ENCODE measurements at places on chromosomes 6 and 20.

- no peak for DNase-seq
Observed at GRCh38 chr6:155171747-155172449, 91.9 kb upstream of the CLDN20 start.

DNA sequence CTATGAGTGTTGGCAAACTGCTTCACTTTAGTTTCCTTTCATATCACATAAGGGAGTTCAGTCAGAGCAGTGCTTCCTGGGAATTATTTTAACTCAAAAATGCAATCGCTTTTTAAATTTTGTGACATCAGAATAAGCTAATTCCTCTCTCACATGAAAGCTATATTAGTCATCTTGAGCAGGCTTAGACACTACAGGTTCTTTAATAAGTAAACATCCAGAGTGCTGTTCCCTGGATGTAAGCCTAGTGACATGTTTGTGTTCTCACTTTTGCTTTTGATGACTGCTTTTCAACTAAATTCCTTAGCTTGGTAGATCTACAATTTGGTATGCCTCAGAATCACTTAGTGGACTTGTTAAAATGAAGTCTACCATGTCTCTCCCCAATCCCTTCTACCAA lies 252.7 kb upstream of the POU3F2 start:
- no peak for DNase-seq

GRCh38 chr6:90393232-90393884 lies 96.7 kb upstream of the BACH2 start:
- peak; percentile 51 for DNase-seq

GRCh38 chr6:139973669-139974344 lies 599.4 kb upstream of the CITED2 start:
- DNase-seq: no peak

DNA sequence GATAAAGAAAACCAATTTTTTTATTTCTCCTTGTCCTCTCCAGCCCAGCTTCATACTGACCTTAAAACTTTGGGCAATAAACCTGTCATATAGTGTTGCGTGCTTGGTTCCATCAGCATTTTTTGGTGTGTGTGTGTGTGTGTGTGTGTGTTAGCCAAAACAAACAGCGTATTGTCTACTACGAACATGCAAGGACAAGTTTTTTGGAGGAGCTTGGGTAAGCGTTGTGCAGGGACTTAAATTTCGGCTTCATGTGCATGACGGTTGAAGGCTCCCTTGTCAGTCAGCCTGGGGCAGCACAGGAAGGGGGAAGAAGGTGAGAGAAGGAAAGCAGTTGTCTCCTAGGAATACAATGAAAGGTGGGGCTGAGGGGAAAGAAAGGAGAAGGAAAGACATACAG lies 62.0 kb upstream of the PAX1 start:
- no peak for DNase-seq

GRCh38 chr20:63836458-63837344 lies 5.6 kb upstream of the ZBTB46 start:
- no peak for DNase-seq

- no peak for DNase-seq
Observed at GRCh38 chr6:95364016-95364604, 213.2 kb upstream of the MANEA start.

DNA sequence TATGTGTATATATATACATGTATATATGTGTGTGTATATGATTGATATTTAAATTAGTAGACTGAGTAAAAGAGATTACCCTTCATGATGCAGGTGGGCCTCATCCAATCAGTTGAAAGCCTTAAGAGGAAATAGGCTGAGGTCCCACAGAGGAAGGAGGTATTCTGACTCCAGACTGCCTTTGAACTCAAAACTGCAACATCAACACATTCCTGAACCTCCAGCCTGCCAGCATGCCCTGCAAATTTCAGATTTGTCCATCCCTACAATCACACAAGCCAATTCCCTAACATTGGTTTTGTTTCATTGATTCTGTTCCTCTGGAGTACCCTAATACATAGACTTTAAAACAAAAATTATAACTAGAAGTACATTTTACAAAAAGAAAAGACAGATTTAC lies 22.9 kb downstream of the SPINT4 start:
- DNase-seq: no peak

- DNase-seq: no peak
Observed at GRCh38 chr6:43089874-43090558, 13.9 kb downstream of the PTK7 start.

DNA sequence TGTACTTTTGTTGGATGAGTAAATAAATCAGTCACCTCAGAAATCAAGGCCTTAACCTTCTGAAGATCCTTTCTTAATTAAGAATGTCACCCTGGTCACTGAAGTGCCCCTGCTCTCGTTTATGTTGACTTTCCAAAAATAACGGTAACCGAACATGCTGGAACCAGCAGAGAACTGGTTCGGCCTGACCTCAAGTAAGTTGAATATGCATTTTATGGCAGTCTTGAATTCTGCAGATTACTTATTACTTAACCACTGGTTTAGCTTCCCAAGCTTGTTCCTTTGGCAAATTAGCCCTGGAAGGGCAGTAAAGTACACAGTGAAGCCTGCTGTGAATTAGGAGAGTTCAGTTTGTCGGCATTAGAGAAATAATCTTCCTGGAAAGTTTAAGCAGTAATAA lies 12.2 kb downstream of the MAPRE1 start:
- no peak for DNase-seq

DNA sequence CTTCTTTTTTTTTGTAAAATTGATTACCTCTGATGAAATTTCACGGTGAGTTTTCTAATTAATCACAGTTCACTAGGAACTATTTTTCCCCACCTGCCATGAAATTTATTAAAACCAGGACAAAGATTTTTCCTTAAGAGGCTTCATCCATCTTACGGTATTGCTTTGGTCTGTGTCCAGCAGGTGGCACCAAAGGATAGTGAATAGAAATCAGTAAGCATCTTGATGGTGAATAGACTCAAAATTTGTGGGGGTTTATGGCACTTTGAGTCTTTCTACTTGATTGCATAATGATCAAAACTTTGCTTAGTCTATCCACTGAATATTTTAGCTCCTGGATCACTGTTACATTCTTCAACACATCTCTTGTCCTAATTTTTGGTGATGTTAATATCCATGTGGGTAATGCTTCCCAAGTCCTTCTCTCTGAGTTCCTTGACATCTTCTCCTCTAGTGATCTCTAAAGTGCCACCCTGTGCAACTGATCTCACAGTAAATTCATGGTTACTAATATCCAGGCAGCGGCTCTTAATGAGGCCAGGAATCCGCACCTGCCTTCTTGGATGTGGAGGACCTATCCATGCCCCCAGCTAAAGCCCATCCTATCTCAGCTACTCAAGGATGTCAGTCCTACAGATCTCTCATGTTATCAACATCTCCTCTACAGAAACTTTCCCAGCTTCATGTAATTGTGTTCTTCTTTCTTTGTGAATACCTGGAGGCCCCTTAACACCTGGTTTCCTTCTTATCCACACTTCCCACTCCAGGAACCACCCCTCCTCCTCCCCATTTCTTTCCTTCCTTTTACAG lies 54.5 kb downstream of the STMND1 start:
- DNase-seq: peak; percentile 16

DNA sequence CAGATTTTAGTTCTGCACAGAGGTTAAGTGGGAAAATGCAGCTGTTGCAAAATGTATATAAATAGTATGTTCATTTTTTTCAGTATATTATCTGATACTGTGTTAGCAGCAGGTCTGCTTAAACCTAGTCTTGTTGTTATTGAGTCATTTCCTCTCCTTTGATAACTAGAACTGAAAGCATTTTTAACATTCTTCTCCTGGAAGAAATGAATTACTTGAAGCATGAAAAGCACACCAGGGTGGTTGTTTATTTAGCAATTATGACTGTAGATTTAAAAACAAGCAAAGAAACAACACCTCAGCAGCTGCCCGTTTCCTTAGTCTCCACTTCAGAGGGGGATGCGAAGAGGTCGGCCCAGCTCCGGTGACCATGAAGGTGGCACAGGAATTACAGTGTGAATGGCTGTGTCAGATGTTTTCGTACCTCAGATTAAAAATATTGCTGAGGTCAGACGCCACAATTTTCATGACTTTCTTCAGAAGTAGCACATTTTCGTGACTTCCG lies 53.5 kb downstream of the GOPC start:
- no peak for DNase-seq

DNA sequence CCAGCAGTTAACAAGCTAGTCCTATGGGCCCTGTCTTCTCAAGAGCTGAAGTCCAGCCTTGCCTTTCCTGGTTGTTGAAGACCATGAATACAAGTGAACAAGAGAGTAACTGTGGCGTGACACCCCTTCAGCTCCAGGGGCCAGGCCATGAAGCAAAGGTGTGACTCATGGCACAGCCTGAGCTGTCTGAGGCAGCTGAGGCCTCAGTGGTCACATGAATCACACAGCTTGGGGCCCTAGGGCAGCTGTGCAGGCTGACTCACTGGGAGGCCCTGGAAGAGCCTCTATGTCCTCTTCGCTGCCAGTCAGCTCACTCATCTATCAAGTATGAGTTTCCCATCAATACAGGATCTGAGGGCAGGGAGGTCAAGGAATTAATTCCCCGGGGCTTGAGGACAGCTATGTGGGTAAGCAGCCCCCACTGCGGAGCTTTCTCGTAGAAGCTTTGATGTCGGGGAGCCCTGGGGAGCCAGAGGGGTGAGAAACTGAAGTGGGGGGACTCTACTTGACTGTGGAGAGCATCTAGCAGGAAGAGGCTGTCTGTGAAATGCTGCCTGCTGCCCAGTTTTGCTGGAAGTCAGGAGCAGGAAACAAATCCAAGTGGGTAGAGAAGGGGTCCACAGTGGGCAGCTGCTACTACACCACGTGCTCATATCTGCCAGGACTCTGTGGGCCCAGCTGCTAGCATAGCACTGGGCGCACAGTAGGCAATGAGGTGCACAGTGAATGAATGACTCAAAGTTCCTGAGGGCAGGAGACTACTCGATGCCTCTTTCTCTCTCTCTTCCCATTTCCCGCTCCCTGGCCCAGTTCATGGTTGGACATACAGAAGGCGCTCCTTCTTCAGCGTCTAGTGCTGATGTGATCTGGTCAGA lies 13.7 kb upstream of the FAM83C start:
- DNase-seq: no peak

- DNase-seq: no peak
Observed at GRCh38 chr6:107803957-107804356, 20.2 kb downstream of the SCML4 start.

- no peak for DNase-seq
Observed at GRCh38 chr6:106688177-106688951, 59.0 kb downstream of the QRSL1 start.

- no peak for DNase-seq
Observed at GRCh38 chr20:16661756-16662155, 68.1 kb upstream of the SNRPB2 start.

- DNase-seq: no peak
Observed at GRCh38 chr6:4967301-4968030, 36.4 kb downstream of the RPP40 start.

- no peak for DNase-seq
Observed at GRCh38 chr20:62367633-62368391, 700 bp upstream of the LAMA5 start.

DNA sequence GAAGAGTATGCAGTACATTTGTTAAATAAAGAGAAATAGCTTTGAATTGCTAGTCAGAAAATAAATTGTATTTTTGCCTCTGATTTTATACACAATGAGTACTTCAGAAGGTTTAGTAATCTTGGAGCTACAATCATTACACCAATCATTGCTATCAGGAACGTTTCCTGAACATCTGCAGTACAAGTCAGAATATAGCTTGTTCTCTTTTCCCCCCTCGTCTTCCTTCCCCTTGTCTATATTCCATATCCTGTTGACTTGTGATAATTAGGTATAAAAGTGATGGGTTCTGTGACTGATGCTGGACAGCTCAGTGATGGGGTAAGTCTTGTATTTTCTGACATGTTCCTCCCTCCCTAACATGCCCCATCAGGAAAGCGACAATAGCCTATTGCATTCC lies 94.0 kb downstream of the AHI1 start:
- no peak for DNase-seq

- DNase-seq: no peak
Observed at GRCh38 chr6:13425943-13426931, 61.2 kb downstream of the GFOD1 start.

DNA sequence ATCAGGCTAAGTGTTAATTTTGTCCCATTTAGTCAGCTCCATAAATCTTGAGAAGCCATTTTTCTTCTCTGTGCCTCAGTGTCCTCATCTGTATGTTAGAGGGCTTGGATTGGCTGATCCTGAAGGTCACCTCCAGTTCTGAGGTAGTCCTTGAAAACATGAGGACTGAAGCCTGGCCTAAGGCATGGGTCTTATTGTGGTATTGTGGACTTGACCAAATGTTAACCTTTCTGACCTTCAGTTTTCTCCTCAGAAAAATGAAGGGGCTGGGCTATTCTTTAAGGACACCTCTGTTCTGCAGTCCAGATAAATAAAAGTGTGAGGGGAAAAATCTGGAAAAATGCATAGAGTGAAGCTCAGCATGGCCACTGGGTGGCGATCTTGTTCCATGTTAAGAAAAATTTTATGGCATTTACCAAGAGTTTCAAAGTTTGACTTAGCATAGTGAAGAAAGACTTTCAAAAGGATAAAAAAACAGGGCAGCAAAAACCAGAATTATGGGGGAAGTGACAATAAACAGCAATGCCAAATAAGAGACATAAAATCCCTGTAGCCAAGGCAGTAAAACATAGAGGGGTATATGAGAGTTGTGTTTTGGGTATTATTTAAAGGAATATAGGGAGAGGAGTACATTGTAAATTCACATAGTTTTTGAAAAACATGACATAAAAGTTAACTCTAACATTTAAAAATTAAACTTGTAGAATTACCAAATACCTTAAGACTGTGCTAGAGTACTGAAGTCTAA lies 13.2 kb upstream of the TFB1M start:
- peak; percentile 9 for DNase-seq

DNA sequence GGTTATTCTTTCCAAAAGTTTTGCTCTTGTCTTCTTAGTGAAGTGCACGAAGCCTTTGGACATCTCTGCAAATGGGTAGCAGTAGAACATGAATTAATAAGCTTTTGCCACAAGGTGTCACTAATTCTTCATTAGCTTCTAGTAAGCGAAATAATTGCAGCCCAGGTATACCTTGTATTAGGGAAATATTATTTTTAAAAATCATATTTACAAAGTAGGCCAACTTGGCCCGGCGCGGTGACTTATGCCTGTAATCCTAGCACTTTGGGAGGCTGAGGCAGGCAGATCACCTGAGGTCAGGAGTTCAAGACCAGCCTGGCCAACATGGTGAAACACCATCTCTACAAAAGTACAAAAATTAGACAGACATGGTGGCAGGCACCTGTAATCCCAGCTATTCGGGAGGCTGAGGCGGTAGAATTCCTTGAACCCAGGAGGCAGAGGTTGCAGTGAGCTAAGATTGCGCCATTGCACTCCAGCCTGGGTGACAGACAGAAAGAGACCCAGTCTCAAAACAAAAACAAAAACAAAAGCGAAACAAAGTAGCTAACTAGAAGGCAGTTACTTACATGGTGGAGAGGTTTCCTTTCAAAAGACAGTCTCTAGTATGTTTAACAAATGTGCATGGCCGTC lies 8.8 kb upstream of the RSPH3 start:
- no peak for DNase-seq

GRCh38 chr20:24786646-24787045 lies 162.4 kb upstream of the CST7 start:
- no peak for DNase-seq

Measured in NCI-H2107 (cell line).